Mammary epithelial cell (primary cell): ENCODE measurements at places on chromosomes 5 and 9. TPM values are rescaled to one million over a fixed set of nuclear protein-coding genes. Genes with fewer than 3 reads are reported as not detected.

GRCh38 chr9:84136119-84136868 lies 155.7 kb downstream of the RMI1 start:
- peak; percentile 85 for DNase-seq

The TMC1 gene
- not detected in 2 replicates for total RNA-seq

The SCGB3A2 gene
- total RNA-seq, result not detected in 2 replicates

The HEMGN gene
- not detected for total RNA-seq

- DNase-seq, result no peak
Observed at GRCh38 chr9:87016681-87017080, 69.4 kb upstream of the GAS1 start.

DNA sequence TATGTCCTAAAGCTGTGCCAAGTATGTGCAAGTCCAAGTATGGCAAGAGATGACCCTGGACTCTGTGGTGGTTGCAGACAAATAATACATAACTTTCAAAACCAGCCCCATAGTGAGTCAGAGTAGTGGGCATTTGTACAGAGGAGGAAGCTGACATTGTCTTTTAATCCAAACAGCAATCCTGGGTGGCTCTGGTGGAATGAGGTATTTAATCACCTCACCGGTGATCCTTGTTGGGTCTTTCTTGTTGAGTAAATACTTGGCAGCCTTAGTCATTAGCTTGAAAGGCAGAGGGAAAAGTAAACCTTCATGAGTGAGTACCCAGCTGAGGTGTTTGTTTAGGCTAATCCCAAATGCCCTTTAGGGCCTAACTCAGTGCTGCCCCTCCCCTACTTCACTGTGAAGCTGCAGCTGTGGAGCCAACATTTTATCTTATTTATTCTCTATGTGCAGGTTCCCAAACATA lies 148.7 kb upstream of the SLC12A2 start:
- peak; percentile 97 for DNase-seq

GRCh38 chr9:5843794-5844471 lies 11.0 kb upstream of the ERMP1 start:
- no peak for DNase-seq

- peak; percentile 98 for DNase-seq
Observed at GRCh38 chr5:157390551-157391297, 69.3 kb upstream of the NIPAL4 start.
